ENCODE measurements at places on chromosomes 4 and X.

DNA sequence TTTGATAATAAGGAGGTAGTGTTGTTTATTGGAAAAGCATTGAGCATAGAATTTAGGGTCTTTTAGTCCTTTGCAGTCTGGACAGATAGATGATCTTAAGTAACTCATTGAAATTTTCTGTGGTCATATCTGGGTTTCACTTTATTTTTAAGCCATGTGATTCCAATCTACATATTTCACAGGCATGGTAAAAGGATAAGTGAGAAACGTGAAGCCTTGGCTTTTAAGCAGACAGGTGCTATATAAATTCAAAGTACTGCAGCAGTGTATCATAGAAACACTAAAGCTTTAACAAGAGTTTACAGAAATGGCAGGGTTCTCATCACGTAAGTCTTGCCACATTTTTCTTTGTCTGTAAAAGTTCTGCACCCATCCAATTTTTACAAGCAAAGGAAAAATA is 4.9 kb downstream of the PLS3 start:
- DNase-seq, result no peak

- DNase-seq, result no peak
These were observed 41.3 kb upstream of the GPR78 start for GRCh38 chr4:8538703-8539567.

DNA sequence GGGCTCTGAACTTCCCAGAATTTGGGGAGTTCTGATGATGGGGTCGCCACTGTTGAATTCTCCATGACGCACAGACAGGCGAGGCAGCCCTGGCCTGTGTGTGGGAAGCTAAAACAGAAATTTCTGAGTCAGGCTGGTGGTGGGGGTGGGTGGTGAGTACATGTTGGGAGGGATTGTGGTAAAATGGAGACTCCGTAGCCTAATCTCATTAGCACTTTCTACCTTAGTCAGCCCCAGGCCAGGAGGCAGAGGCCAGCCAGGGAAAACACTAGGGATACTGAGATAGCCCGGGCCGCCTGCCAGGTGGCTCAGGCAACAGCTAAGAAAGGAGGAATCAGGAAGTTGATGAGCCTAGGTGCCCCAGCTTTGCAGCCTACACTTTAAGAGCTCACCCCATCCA is 39.3 kb upstream of the NHSL2 start:
- no peak for DNase-seq

DNA sequence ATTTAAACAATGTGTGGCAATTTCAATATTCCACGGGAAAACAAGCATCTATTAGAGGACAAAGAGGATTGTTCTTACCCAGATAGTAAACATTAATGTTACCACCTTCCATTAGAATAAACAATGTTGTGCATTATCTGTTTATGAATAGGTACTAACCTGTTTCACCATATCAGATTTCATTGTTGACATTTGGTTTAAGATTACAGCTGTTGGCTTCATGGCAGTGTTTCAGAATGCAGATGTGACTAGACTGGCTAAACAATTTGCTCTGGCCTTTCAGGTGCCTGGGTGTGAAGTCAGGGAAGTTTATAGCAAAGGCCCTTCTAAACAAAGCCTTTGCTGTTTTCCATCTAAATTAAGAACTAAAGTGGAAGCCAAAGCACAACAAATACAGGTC is 464.7 kb upstream of the FAM47C start:
- no peak for DNase-seq

- no peak for DNase-seq
These were observed 1489.8 kb downstream of the STIM2 start for GRCh38 chr4:28350485-28350884.
